NCI-H1436 treated with DMSO at 0.1 percent for 48 hours (cell line): ENCODE measurements at places on chromosomes 4 and X.

GRCh38 chrX:43436517-43436916, 219.6 kb upstream of the MAOA start:
- no peak for DNase-seq

DNA sequence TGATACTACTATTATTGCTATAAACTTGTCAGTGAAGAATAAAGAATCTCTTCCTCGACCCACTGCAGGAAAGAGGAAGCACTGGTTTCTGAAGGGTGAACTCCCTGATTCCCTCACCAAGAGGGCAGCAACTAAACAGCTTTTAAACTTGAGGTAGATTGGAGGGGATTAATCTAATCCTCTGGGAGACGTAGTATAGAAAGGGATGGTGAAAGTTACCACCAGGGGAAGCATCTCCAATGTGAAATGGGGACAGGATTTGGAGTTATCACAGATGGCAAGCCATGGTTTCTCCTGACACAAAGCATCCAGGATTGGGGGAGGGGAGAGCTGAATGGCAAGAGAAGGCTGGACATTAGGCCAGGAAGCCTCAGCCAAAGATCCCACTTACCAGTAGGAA, 62.7 kb upstream of the PTPN13 start:
- DNase-seq = no peak

DNA sequence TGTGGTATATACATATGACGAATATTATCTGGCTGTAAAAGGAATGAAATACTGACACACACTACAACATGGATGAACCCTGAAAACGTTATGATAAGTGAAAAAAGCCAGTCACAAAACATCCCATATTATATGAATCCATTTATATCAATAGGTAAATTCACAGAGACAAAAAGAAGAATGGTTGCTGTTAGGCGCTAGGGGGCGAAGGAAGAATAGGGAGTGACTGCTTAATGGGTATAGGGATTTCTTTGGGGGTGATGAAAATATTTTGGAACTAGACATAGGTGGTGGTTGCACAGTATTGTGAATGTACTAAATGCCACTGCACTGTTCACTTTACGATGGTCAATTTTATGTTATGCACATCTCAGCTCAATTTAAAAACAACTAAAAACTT, 96.4 kb upstream of the EGFL6 start:
- no peak for DNase-seq

- no peak for DNase-seq
These were observed 39.3 kb downstream of the GATB start for GRCh38 chr4:151721466-151721865.

DNA sequence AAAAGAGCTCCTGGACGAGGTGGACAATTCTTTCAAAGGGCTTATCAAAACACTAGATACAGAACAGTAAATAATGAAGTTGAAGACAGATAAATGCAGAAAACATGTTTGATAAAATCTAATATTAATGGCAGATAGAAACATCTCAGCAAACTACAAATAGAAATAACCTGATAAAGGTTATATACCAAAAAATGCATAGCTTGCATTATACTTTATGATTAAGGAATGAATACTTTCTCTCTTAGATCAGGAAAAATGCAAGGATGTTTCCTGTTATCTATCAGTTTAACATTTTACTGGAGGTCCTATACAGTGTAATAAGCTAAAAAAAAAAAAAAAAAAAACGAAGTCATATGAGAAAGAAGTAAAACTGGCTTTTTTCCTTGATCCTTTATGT, 304.5 kb upstream of the CXorf51A start:
- DNase-seq = no peak
